ENCODE measurements at places on chromosomes 3 and 15. TPM values are rescaled to one million over a fixed set of nuclear protein-coding genes. Genes with fewer than 3 reads are reported as not detected.

The ARGFX gene
- not detected for total RNA-seq

The SI gene
- not detected for total RNA-seq

The ADAMTS17 gene
- total RNA-seq = 0.16 TPM

The PLAAT1 gene
- not detected for total RNA-seq

The RASL12 gene
- 8.3 TPM for total RNA-seq

The ITIH4 gene
- total RNA-seq = 2.2 TPM

The PRC1 gene
- 21.1 TPM for total RNA-seq

The SCAANT1 gene
- total RNA-seq = not detected

The SPATA12 gene
- total RNA-seq = not detected

The IMPG2 gene
- total RNA-seq = 0.73 TPM

The KIF23 gene
- 10.5 TPM for total RNA-seq

The GOLGA8T gene
- total RNA-seq = not detected

The CSPG4 gene
- total RNA-seq = 181 TPM

The SERPINI2 gene
- not detected for total RNA-seq

The PIGB gene
- total RNA-seq = 19.3 TPM
